ENCODE measurements at places on chromosomes 5 and 9.

GRCh38 chr5:18329328-18329727, 695.1 kb downstream of the TAF11L14 start:
- DNase-seq: peak; percentile 72

DNA sequence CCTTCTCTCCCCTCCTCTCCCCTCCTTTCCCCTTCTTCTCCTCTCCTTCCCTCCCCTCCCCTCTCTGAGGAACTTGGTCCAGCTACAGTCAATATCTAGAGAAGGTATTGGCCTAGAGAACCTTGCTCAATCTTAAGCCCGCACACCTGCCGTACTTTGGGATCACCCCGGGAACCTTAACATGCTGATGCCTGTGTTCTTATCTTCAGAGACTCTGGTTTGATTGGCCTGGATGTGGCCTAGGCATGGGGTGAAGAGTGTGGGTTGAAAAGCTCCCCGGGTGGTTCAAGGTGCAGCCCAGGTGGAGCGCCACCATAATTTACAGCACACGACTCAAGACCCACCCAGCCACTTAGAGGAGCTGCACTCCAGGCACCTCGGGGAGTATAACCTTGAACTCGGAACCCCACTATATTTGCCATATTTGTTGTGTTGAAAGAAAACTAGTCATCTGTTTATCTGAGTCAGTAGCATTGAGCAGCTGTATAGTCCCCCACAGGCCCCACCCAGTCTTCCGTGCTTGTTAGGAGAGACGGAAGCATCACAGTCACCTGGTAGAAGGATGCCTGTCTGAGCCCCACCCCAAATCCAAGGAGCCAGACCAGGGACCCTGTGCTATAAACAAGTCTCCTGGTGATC, 14.4 kb upstream of the PHF19 start:
- no peak for DNase-seq

GRCh38 chr9:133543772-133544467, 9.4 kb downstream of the ADAMTSL2 start:
- no peak for DNase-seq

GRCh38 chr5:33184367-33184766, 256.4 kb upstream of the TARS1 start:
- DNase-seq: peak; percentile 2

GRCh38 chr5:172175263-172175719, 12.7 kb downstream of the STK10 start:
- DNase-seq: no peak

DNA sequence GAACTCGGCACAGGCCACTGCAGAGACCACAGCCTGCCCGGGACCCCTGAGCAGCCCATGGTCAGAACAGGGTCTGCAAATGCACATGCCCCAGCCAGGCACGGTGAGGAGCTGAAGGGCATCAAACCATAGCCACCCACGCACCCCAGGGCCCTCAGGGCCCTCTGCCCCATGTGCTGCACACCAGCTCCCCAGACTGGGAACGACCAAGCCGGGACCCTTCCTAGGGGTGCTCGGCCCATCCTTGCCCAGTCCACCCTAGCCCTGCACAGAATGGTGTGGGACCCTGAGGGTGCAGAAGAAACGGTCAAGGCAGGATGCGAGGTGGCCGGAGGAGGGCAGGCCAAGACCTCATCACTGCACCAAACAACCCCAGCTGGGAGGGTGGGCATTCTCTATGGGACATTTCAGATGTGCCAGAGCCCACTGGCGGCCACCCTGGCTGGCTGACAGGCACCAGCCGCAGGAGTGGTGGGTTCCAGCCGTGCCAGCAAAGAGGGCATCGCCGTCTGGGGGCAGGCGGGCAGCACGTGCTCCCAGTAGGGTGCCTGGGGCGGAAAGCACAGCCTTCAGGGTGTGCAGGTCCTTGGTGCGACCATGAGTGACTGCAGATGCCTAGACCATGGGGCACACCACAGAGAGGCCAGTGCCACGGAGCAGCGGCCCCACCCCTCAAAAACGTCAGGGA, 16.4 kb downstream of the SLC12A7 start:
- DNase-seq: no peak

DNA sequence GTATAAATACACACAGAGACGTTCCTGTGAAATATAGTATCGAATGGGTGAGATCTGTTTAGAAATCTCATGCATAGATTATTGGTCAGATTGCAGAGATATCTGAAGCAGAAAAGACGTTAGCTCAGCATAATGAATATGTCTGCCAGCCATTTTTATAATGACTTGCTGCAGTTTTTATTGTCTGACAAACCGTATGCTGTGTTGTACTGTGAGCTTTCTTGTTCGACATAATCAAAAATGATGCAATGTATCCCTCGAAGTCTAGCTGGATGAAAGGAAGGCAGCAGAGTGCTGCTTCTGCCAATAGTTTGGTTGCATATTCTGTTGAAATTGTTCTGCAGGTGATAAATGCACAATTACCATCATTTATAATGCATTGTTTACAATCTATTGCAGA, 514.9 kb upstream of the ARRDC3 start:
- DNase-seq: no peak

DNA sequence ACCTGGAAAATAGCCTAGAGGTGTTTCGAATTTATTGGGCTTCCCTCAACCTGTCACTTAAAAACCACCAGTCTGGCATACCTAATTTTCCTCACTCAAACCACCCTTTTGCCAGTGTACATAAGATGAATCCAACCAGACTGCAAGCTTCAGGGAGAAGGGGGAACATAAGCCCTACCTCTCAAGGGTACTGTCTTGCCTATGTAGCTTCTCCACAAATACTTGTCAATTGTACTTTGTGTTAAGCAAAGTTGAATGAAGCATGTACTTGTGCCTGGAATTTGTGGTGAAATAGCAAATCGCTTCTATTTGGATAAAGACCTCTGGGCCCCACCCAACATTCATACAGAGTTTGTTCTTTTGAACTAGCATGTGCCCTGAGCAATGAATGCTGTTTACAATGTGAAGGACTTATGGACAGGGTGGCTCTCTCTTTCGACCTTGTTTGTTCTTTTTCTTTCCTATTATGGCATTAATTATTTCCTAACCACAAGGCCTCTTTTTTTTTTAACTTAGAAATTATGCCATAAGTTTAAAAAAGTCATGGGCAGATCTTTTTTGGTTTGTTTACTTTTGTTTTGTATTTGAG, 580.2 kb downstream of the EBF1 start:
- no peak for DNase-seq

GRCh38 chr9:2693056-2693455, 24.3 kb upstream of the KCNV2 start:
- no peak for DNase-seq

DNA sequence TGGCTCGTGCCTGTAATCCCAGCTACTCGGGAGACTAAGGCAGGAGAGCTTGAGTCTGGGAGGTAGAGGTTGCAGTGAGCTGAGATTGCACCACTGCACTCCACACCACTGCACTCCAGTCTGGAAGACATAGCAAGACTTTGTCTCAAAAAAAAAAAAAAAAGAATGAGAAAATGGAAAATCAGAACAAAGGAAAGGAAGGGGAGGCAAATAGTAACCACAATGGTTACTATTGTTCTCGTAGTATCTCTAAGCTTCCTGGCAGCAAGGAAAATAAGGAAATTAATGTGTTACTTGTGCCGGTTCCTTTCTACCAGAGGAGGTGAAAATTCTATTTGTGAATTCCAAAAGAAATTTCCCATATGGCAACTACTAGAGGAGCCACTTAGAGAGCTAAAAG, 48.5 kb upstream of the BNC2 start:
- DNase-seq: no peak

DNA sequence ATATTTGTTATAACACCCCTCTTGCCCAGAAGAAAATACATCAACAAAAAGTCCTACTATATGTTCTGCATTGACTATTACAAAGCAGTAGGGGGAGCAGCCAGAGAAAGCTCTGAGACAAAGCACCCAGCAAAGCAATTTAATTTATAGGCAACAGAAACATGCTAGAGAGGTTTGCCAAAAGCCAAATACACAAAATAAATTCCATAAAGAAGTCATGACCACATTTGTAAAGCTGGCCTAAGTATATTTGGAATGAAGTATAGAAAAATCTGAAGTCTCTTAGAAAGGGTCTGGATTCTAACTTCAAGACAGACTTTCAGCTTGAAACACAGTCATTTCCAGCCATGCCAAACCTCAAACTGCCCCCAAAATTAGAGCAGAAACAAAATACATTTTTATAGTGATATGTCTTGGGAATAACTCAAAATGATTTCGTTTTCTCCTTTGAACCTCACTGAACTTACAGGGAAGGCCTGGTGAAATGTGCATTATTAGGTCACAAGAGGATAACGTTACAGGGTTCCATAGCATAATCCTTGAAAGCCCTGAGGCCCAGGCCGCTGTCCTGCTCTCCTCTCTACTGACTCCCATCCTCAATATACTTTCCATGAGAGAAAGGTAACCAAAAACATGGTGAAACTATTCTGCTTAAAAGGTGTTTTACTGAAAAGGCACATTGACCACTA, 451.8 kb downstream of the RAB3C start:
- DNase-seq: peak; percentile 48

GRCh38 chr9:124500796-124501611, 6.2 kb downstream of the NR5A1 start:
- DNase-seq: no peak

DNA sequence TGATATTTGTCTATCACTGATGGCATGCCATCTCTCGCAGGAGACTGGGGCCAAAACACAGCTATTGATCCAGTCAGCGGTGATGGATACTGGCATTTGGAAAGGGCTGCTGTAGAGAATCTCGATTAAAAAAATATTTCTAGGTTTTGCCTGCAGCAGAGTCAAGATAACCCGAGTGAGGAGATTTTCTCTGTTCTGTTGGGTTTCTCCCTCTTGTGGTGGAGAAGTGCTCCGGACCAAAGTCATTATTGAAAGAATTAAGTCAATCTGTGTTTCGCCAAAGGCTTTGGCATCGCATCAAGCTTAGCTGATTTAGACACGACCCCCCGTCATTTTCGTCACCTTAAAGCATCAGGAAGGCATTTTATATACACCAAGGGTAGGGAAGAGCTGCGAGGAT, 97.1 kb upstream of the IRX2 start:
- DNase-seq: no peak

DNA sequence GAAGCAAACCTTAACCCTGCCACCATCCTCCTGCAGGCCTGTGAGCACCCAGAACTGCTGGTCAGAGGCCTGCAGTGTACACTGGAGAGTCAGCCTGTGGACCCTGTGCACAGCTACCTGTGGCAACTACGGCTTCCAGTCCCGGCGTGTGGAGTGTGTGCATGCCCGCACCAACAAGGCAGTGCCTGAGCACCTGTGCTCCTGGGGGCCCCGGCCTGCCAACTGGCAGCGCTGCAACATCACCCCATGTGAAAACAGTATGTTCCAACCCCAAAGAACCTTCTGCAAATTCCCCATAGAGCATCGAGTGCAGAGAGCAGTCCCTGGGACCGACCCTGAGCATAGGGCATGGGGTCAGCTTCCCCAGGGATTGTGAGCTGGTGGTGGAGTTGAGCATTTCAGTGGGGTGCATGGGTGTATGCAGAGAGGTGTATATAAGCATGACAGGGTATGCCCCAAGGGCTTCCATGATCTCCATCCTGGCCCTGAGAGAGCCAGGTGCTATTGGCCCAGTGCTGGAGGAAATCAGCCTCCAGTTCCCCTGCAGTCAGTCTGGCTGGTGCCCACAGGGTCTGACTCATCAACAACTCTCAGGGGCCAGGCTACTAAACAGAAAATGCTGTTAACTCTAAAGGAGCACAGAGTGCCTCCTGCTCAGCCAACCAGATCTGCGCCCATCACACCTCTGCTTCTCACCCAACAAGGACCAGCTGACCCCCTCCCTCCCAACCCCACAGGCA, 126.2 kb downstream of the SAXO1 start:
- peak; percentile 75 for DNase-seq

GRCh38 chr5:169958278-169958677, 22.0 kb downstream of the INSYN2B start:
- DNase-seq: no peak

DNA sequence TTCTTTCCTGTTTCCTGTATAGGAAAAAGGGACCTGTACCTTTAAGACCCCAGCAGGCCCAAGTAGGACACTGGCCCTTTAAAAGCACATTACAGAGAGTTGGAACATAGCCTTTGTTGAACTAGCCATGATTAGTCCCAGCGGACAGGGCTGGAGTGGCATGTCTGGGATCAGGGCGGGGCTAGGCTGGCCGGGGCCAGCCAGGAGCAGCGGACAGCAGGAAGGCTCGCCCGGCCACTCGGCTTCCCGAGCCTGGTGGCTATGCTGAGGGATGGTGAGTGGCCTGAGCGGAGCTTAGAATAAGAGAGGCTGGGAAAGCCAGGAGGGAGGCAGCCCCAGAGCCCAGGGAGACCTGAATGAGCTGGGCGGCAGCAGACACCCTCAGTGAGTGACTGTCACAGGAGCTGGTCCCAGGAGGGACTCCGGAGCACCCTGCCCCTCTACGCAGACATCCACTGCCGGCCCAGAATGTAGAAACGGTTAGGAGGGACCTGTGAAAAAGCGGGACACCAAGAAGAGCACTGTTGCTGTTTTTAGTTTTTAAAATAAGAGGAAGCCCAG, 92.1 kb downstream of the DAB2IP start:
- peak; percentile 93 for DNase-seq

GRCh38 chr5:17196697-17197096, 20.7 kb upstream of the BASP1 start:
- DNase-seq: no peak

DNA sequence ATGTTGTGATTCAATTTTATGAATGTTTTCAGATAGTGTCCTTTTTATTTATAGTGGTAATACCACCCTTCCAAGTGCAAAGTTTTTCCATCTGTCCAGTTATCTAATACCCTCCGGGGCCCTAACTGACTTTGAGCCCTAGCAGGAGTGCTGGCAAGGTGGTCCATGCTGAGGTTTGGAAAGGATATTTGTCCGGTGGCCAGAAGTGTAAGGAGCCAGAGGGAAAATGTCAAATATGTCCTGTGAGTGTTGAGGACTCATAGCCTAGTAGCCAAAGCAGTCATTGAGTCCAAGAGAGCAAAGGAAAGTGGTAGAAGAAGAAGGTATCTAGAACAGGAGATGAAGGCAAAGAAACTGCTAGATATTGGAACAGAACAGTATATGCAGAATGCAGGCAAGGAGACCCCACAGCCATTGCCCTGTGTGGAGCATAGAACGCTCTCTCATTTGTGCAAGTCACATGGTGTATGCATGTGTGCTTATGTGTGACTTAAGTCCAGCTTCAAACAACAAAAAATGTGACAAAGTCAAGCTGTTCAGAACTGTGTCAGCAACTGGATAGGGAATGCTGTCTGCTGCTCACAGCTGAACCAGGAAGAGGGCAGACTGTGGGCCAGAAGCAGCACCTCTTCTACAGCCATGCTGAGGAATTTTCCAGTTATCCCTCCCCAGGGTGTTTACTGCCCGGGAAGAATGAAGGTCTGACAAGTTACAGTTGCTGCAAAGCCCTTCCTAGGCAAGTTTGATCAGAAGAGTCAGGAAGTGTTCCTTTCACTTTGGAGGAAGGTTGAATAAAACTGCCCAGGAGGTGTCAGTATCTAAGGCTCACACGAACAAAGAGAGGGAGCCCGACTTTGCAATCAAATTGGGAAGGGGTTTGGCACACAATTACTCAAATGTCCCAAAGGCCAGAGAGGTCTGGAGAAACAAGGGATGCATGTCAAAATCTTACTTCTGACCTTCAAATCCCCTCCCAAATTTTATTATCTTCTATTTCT, 463.3 kb upstream of the DMAC1 start:
- no peak for DNase-seq

All from astrocyte of the hippocampus (primary cell).